ENCODE measurements at places on chromosomes 1 and 21.

- no peak for DNase-seq
Observed at GRCh38 chr1:226653311-226653921, 85.7 kb downstream of the ITPKB start.

GRCh38 chr21:41402231-41402630, 23.8 kb upstream of the MX1 start:
- no peak for DNase-seq

DNA sequence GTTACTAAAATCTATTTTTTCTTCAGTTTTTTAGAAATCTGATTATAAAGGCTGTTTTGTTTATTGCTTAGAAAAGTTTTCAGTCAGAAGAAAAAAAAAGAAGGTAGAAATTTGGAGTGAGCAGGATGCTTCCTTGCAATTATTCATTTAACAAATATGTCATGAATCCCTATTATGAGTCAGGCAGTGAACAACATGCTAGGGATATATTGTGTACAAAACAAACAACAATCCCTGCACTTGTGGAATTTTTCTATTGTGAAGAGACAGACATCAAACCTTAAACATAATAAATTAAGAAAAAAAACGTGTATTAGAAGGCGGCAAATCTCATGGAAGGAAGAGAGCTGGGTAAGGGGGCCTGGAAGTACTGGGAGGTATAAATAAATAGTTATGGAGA, 664.1 kb upstream of the CAMK1G start:
- DNase-seq, result no peak

- DNase-seq, result no peak
Observed at GRCh38 chr21:44815225-44815624, 2.6 kb downstream of the SUMO3 start.

DNA sequence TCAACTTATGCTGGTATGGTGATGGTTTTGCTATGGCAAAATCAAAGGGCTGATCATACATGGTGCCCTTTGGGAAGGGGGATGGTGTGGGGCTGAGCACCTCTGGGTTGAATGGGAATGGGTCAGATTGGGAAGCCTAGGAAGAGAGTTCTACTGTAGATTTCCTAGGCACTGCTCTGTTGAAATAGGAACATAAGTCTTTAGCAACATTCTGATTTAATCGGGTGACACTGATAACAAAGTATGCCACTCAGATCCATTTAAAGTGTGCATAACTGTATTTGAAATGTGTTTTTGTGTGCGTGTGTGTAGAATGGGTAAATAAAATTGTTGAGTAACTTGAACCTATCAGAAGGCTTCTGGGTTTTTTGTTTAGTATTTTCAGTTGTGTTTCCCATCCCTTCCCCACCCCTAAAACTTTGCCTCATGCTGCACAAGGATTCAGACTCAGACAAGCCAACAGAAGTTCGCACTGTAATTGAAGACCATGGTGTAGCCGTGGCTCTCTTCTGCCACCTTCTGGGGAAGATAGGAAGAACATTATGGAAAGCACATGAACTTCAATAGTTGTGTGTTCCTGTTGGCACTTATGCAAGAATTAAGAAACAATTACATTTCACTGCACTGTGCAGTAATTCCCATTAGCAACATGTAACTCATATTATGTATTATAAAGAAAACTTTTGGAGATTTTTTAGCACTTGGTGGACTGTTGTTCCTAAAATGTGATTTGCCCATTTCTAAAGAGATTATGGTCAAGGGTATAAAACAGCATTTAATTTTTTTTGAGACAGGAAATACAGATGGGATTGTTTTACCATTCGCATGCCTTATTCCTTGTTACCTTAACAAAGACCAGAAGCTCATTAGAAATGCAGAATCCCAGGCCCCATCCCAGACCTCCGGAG, 10.9 kb upstream of the C4BPB start:
- peak; percentile 75 for DNase-seq

- no peak for DNase-seq
Observed at GRCh38 chr1:31902510-31902860, 35.7 kb downstream of the PTP4A2 start.

DNA sequence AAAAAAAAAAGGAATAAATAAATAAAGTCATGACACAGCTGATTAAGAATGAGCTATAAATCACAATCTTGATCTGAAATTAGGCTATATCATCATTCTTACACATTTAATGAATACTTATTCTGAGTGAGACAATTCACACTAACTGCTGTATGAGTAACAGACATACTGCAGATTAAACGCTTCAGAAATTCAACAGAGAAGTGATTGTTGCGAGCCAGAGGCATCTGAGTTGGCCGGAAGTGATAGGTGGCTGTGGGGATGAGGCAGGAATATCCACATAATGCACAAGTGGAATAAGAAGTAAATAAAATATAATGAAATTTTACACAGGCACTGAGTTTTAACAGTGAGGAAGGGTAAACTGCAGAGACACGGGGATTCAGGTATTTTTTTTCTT, 142.4 kb downstream of the APP start:
- no peak for DNase-seq

- DNase-seq, result no peak
Observed at GRCh38 chr1:181094416-181095212, 6.1 kb downstream of the IER5 start.

DNA sequence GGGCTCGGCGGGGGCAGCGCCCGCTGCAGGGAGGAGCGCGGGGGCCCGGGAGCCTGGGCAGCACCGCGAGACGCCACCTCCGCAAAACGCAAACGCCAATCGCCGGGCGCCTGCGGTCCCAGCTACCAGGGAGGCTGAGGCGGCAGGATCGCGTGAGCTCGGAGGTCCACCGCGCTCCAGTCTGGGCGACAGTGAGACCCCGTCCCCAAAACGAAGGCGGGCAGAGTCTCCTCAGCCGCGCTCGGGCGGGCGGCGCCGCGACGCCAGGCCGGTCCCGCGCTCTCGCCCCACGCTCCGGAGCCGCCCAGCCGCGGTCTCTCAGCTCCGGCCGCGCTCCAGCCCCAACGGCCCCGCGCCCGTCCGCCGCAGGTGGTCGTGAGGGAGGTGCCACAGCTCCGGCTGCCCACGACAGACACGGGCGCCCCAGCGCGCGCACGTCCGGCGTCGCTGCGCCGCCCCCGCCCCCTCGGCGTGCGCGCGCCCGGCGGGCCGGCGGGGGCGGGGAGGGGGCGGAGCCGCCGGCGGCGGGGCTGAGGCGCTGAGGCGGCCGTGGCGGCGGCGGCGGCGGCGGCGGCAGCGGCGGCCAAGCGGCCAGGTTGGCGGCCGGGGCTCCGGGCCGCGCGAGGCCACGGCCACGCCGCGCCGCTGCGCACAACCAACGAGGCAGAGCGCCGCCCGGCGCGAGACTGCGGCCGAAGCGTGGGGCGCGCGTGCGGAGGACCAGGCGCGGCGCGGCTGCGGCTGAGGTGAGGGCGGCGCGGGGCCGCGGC, at the start of gene ADARB1:
Gene ADARB1 (plus strand): TSS at position 533 of the 770 bp plus-strand sequence. CDS start 97,077 bp downstream, outside the sequence.
- DNase-seq, result no peak

- DNase-seq, result no peak
Observed at GRCh38 chr1:12618965-12619791, 1.2 kb upstream of the DHRS3 start.

GRCh38 chr1:230067419-230067870, 407 bp downstream of the GALNT2 start:
- no peak for DNase-seq

DNA sequence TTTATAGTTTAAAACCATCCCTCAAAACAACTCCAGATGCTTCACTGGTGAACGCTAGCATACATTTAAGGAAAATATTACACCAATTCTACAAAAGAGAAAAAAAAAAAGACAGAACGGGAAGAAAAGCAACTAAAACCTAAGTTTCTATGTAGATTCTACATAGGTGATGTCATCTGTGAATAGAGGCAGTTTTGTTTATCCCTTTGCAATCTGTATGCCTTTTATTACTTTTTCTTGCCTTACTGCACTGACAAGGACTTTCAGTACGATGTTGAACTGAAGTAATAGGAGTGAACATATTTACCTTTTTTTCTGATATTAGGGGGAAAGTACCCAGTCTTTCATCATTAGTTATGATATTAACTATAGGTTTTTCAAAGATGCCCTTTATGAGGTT, 101.7 kb upstream of the HAO2 start:
- DNase-seq, result no peak

GRCh38 chr1:50929376-50929958, 30.6 kb downstream of the FAF1 start:
- DNase-seq, result peak; percentile 6

GRCh38 chr1:36920801-36921405, 113.4 kb downstream of the GRIK3 start:
- no peak for DNase-seq

DNA sequence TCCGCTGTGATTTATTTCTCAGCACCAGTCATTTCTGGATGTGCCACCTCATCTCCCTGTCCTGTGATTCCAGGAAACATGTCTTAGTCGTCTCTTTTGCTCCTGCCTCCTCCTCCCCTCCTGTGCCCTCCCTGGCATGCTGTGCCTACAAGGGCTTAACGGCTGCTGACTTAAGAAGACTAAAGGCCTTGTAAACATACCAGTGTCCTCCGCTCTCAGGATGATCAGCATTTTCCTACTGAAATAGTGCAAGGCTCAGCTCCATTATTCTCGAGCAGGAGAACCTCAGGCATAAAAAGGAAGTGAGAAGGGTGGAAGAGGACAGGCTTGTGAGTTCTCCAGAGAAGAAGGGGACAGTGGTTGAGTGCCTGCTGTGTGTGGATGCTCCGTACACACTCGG, 61.6 kb upstream of the RUNX3 start:
- DNase-seq, result no peak

DNA sequence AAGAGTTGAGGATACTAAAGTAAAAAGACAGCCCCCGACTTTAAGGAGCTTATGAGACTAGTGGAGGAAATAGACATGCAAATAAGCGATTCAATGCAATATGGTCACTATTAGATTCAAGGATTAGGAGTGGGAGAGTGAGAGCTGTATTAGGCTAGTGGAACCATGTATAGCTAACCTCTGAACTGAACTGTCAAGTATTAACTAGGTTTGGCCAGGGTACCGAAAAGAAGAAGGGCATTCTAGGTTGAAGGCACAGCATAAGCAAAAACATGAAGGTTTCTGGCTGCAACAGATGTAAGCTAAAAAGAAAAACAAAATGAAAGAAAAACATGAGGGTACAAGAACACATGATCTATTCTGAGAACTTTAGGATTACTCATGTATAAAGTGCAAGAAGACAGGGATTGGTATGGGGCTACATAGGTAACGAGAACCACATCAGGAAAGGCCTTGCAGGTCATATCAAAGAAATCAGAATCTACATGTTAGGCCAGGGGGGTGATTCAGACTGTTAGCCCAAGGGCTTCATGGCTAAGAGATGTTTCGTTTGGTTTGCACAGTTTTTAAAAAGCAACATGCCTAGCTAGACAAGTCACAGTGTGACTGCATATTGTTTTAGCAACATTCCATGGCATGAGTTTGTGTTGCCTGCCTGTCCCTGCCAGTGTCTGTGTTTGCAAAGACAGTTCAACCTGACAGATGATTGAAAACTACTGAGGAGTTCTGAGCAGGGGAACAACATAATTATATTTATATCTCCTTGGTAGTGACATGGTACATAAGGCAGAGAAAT, 54.4 kb upstream of the HAO2 start:
- no peak for DNase-seq

- no peak for DNase-seq
Observed at GRCh38 chr1:232534552-232535517, 95.1 kb downstream of the SIPA1L2 start.

DNA sequence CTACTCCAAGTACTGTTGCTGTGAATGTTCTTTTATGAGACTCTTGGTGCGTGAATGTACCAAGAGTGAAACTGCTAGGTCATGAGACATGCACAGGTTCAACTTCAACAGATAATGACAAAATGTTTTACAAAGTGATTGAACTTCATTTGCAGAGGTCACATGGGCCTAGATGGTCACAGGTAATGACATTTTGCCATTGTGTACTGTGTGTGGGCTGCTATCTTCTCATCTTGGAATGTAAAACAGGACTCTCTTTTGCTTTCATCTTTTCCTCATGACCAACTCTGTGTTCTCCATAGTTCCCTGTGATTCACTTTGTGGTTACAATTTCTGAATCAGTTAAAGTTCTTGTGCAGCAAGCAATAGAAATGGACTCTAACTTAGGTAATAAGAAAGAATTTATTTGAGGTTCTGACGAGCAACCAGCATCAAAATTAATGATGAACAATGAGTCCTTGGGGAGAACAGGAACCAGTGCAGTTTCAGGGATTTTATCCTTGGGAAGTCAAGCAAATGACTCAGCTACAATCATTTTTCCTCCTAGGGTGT, 16.2 kb upstream of the TSNAX start:
- DNase-seq, result no peak

GRCh38 chr1:99003581-99004253, 944 bp downstream of the PLPPR5 start:
- no peak for DNase-seq

DNA sequence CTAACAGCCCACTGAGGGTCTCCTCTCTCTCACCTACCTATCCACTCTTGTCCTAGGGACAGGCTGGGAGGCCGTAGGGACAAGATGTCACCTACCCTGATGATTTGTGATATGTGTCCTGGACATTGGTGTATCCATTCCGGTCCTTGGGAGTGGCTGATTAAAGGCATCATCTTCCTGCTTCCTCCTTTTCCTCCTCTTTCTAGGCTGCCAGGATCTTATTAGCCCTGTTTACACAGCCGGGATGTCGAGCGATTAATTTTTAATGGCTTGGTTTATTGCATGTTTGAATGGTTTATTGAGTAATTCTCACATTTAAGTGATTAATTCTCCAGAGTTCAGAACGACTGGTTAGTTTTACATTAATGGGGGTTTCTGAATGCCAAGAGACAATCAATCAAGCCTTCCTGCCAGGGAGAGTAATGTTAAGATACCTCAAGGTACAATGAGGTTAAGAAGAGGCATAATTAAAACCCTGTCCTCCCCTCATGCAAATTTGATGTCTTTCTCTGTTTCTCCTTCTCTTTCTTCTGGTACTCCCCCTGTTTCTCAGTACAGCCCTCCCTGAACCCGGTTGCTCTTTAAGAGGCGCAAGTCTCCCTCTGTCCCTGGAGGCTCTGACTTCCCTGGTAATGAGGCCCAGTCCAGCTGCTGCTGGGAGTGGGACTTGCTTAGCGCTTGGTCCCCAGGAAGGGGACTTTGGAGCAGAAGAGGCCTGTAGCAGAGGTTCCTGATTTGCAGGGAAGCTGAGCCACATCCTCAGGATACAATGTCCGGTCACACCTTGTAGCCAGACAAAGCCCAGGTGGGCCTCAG, 50.9 kb downstream of the ACTL8 start:
- no peak for DNase-seq

DNA sequence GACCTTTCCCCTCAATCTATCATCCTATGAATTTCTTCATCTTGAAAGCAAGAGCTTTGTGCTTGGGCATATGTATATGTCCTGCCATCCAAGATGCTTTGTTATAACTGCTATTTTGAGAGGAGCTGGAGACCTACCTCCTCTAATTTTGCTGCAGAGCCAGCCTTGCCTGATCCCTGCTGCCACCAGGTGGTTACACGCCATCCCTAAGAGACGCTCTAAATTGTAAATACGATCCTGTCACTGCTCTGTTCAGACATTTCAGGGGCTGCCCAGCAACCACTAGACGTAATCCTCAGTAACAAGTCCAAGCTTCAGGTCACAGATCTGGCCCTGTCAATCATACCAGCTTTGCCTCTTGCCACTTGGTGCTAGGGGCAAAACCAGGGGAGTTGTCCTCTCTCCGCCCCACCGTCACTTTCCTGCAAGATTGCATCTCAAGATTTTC, 32.9 kb downstream of the GPA33 start:
- DNase-seq, result no peak

GRCh38 chr1:227428803-227429202, 110.5 kb upstream of the CDC42BPA start:
- DNase-seq, result peak; percentile 75

Measured in left renal cortex interstitium (tissue), 4 donors.